Lung (tissue), 17 donors: ENCODE measurements at places on chromosomes 2 and 18. TPM values are rescaled to one million over a fixed set of nuclear protein-coding genes. Genes with fewer than 3 reads are reported as not detected.
A peak's percentile ranks its signal among the peaks of the same experiment; 100 is the strongest.

- DNase-seq = peak; percentile 39
Measured at GRCh38 chr2:129757915-129758783, 221.3 kb upstream of the RAB6C start.

Gene CXCR1
- polyA plus RNA-seq = 0.47 TPM

DNA sequence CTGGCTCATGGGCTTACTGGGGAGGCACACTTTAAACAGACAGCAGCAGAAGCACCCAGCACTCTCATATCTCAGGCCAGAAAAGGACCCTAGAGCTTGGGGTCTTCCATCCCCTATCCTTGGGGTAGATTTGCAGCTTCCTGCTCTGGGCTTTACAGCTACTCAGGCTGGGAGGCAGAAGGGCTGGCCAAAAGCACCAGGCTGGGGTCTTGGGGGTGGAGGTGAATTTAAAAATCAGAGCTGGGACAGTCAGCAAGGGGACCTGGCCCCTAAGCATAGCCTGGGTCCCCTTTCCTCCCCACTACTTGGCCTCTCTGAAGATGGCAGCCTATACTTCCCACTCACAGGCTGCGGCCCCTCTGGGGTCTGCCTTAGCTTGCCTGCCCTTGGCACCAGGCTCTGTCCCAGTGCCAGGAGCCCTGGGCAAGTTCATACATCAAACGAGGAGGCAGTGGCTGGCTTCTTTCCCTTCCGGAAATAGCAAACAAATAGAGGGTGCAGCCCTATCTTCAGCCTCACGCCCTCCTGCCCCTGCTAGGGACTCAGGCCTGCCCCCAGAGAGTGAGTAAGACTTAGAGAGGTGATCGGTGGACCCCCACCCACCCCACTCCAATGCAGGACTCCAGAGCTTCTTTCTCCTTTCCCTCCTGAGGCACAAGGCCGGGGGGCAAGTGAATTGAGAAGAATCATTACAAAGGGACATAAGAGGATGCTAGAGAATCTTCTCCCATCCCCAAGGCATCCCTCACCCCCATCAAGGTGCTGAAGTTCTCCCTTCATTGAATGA lies 26.0 kb upstream of the TNS1 start:
- no peak for DNase-seq

DNA sequence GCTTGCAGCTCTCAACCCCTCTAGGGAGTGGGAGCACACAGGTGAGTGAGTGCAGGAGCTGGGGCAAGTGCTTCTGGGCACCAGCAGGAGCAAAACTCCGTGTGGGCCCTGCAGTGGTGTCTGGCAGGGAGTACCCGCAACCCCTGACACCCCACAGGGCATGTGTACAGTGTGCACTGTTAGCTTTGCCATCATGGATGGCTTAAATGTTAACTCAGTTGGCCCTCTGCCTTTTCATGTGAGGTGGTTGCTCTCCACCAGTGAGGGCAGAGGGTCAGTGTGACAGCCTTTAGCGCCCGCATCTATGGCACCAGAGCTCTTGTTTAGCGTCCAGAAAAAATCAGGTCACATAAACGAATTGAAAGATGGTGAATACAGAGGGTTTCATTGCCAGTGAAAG lies 92.7 kb downstream of the TPGS2 start:
- no peak for DNase-seq

- DNase-seq = no peak
Measured at GRCh38 chr2:120316528-120317179, 29.3 kb upstream of the INHBB start.

Gene CRIM1
- 24.3 TPM for polyA plus RNA-seq
